Activated naive CD4-positive, alpha-beta T cell treated with anti-CD3 and anti-CD28 coated beads for 36 hours (primary cell): ENCODE measurements at places on chromosomes 1 and 21. TPM values are rescaled to one million over a fixed set of nuclear protein-coding genes. Genes with fewer than 3 reads are reported as not detected.
A peak's percentile ranks its signal among the peaks of the same experiment; 100 is the strongest.

GRCh38 chr1:51421964-51422363 lies 91.6 kb upstream of the TTC39A start:
- peaks cover 6% of the 10 kb centered on the region for H3K4me1 ChIP-seq
- H3K27me3 ChIP-seq = no peaks in the 10 kb centered on the region
- H3K27ac ChIP-seq = peak overlapping the region; percentile 4
- H3K4me3 ChIP-seq = no peak overlapping the region
- no peak for DNase-seq
- peaks cover 26% of the 10 kb centered on the region for H3K36me3 ChIP-seq

- H3K36me3 ChIP-seq = no peaks in the 10 kb centered on the region
- H3K4me3 ChIP-seq = no peak overlapping the region
- no peaks in the 10 kb centered on the region for H3K4me1 ChIP-seq
- H3K27me3 ChIP-seq = peaks cover 20% of the 10 kb centered on the region
- H3K27ac ChIP-seq = no peak overlapping the region
Observed at GRCh38 chr1:14495381-14495780, 103.1 kb upstream of the KAZN start.

The NBPF8 gene
- total RNA-seq = 28.0 TPM

The ANXA9 gene
- total RNA-seq = not detected

The MIXL1 gene
- total RNA-seq = not detected

DNA sequence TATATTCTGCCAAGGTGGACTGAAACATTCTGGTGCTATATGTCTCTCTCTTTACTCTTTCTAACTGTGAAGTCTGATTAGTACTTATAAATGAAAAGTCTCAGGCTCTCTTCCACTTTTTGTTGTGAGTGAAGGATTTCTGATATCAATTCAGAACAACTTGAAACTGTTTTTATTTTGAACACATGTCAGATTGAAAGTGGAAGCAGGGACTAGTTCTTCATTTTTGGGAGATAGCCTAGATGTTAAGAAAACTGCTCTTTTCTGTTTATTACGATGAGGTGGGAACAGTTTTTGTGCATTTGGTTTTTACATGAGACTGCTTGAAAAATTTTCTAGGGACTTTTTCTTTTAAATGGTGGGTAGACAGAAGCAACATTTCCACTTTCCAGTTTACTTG lies 14.5 kb upstream of the GBP3 start:
- H3K27ac ChIP-seq = no peak overlapping the region
- peaks cover 48% of the 10 kb centered on the region for H3K4me1 ChIP-seq
- H3K27me3 ChIP-seq = peaks cover 17% of the 10 kb centered on the region
- H3K4me3 ChIP-seq = no peak overlapping the region

DNA sequence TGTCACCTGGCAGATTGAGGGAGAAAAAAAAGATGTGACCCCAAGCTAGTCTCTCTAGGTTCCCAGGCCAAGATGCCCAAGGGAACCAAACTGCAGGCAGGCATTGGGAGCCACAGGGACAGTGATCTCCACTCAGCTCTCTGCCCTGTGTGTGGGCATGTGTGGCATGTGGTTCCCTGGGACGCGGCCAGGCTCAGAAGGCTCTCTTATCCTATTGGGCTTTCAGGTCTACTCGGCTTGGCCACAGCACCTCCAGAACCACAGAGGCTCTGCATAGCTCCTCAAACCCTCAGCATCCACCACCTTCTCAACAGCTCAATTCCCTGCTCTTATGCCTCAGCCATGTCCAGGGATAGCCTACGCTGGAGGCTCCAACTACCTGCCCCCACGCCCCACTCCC lies 22.0 kb downstream of the IQGAP3 start:
- H3K4me1 ChIP-seq = no peaks in the 10 kb centered on the region
- H3K4me3 ChIP-seq = no peak overlapping the region
- no peaks in the 10 kb centered on the region for H3K27me3 ChIP-seq
- no peak for DNase-seq

The CCDC181 gene
- total RNA-seq = not detected

DNA sequence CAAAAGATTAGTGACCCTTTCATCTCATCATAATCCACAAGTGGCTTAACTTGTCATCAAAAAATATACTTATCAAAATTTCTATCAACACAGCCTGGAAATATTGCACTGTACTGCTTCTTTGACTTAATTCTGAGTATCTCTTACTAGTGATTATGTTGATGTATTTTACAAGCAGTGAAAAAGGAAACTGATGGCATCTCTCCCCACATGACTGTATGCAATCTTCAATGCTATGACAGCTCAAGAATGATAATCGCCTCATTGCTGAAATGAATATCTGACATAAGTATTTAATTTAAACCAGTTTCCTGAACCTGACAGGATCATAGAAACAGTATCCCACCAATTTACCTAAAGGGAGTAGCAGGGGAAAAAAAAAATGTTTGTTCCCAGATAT lies 79.5 kb downstream of the DPYD start:
- H3K27me3 ChIP-seq = no peaks in the 10 kb centered on the region
- H3K36me3 ChIP-seq = peaks cover 4% of the 10 kb centered on the region
- no peak for DNase-seq
- H3K27ac ChIP-seq = no peak overlapping the region
- no peak overlapping the region for H3K4me3 ChIP-seq

GRCh38 chr1:204278958-204279357 lies 65.2 kb upstream of the GOLT1A start:
- H3K27ac ChIP-seq = no peak overlapping the region
- DNase-seq = no peak
- no peaks in the 10 kb centered on the region for H3K36me3 ChIP-seq
- peaks cover 5% of the 10 kb centered on the region for H3K27me3 ChIP-seq

GRCh38 chr1:40595623-40596022 lies 64.2 kb downstream of the ZNF684 start:
- H3K4me1 ChIP-seq = peaks cover 6% of the 10 kb centered on the region
- no peaks in the 10 kb centered on the region for H3K27me3 ChIP-seq
- no peak overlapping the region for H3K4me3 ChIP-seq

DNA sequence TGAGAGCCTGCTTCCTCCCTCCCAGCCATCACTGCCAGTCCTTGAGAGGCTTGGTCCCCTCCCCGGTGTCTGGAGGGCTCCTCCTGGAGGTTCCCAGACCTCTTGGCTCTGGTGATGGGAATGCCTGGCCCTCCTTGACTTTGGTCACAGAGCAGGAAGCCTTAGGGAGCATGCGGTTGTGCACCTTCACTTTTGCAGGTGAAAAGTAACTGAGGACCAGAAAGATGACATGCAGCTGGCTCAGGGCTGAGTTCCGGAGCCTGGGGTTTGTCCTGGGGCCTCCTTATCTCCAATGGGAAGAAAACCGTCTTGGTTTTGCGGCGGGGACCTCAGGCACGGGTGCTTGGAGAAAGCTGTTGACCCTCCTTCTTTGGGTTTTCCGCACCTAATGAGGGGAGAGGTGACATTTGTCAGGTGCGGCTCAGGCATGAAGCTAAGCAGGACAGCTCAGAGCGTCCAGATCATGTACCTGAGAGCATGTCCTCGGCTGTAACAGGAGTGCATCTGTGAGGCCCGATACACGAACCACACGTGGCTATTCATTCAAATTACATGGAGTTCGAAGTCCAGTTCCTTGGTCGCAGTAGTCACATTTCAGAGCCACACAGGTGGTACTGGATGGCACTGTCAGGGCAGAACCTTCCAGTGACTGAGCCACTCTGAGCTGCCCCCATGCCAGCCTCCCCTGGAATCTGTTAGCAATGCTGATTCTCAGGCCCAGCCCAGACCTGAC lies 608 bp upstream of the MX2 start:
- H3K36me3 ChIP-seq = peaks cover 7% of the 10 kb centered on the region
- peak overlapping the region; percentile 80 for H3K4me3 ChIP-seq
- H3K27ac ChIP-seq = peak overlapping the region; percentile 97
- peaks cover 50% of the 10 kb centered on the region for H3K4me1 ChIP-seq
- no peak for DNase-seq

DNA sequence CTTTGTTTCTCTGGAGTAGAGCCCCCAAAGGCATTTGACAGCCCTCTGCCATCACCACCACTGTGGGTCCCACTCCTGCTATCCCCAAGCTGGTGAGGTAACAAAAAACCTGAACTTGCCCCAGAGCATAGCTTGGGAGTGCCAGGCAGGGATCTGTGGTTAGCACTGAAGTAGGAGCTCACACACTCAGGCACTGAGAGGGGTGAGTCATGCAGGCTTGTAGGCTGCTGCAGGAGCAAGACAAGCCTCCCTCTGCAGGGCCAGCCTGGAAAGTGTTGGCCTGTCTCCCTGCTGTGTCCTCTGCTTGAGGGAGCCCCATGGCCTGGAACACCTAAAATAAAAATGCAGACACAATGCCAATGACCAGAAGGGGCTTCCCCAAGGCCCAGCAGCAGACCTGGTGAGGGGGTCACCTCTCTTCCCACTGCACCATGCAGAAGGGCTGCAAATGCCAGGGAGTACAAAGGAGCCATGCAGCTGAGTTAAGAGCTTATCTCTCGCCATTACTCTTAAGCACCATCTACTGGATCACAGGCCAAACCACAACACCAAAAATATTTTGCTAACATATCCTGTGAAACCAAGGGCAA lies 108.9 kb upstream of the POGK start:
- H3K4me3 ChIP-seq = no peak overlapping the region
- no peaks in the 10 kb centered on the region for H3K36me3 ChIP-seq
- H3K4me1 ChIP-seq = no peaks in the 10 kb centered on the region
- no peak for DNase-seq
- no peak overlapping the region for H3K27ac ChIP-seq
- peaks cover 12% of the 10 kb centered on the region for H3K27me3 ChIP-seq

- H3K36me3 ChIP-seq = peaks cover 10% of the 10 kb centered on the region
- peaks cover 41% of the 10 kb centered on the region for H3K4me1 ChIP-seq
- H3K27ac ChIP-seq = peak overlapping the region; percentile 22
- peak; percentile 73 for DNase-seq
- H3K4me3 ChIP-seq = peak overlapping the region; percentile 87
Observed at GRCh38 chr1:212700223-212700891, 717 bp upstream of the BATF3 start.

DNA sequence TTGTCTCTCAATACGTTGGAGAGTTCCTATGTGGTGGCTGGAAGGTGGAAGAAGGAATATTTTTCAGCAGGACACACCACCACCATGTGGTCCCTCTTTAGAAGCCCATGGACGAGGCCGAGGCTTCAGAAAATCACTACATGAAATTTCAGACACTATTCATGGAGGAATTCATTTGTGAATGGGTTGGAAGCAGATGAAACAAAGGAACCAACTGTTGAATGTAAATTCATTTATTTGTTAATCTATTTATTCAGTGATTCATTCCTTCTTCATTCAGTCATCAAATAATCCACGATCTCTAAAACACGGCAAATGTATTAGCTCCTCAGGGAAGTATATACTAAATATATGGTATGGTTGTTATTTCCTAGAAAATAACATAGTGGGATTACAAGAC lies 12.2 kb downstream of the SLC35F3 start:
- H3K27ac ChIP-seq = no peak overlapping the region
- no peak for DNase-seq
- H3K4me1 ChIP-seq = no peaks in the 10 kb centered on the region
- no peaks in the 10 kb centered on the region for H3K36me3 ChIP-seq
- H3K4me3 ChIP-seq = no peak overlapping the region

DNA sequence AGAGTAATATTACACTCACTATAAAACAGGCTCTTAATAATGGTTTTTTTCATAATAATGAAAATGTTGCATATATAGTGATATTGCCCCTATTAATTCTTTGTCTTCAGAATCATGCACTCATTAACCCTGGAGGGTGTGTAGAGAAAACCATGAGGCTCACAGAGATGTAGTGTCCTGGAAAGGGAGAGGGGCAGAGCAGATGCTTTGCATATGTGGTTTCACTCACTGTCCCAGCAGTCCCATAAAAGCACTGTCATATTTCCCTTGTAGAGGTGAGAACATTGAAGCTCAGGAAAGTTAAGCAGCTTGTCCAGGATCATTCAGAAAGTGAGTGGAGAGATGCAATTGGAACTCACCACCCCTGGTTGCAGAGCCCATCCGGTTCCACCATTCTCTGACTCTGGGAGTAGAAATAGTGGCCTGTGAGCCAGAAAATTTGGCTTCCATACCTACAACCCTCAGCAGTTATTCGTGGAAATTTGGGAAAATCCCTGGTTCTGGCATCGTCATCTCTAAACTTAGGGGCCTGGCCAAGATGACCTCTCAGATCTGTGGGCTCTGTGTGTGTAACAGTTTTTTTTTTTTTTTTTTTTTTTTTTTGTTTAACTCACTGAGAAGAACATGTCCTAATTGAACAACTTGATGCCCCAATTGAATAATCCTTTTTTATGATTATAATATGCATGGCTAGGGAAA lies 86.4 kb downstream of the RGL1 start:
- no peak overlapping the region for H3K27ac ChIP-seq
- DNase-seq = no peak
- H3K4me1 ChIP-seq = peaks cover 31% of the 10 kb centered on the region
- H3K36me3 ChIP-seq = no peaks in the 10 kb centered on the region
- no peak overlapping the region for H3K4me3 ChIP-seq

The COL16A1 gene
- 0.47 TPM for total RNA-seq

- H3K27ac ChIP-seq = peak overlapping the region; percentile 13
- no peak for DNase-seq
- H3K27me3 ChIP-seq = no peaks in the 10 kb centered on the region
- H3K36me3 ChIP-seq = peaks cover 45% of the 10 kb centered on the region
- no peak overlapping the region for H3K4me3 ChIP-seq
Observed at GRCh38 chr1:171581226-171581625, 40.8 kb upstream of the MYOCOS start.

GRCh38 chr1:109475261-109475660 lies 8.4 kb upstream of the ATXN7L2 start:
- H3K4me3 ChIP-seq = no peak overlapping the region
- no peaks in the 10 kb centered on the region for H3K36me3 ChIP-seq
- H3K27ac ChIP-seq = no peak overlapping the region
- H3K4me1 ChIP-seq = no peaks in the 10 kb centered on the region
- DNase-seq = no peak

DNA sequence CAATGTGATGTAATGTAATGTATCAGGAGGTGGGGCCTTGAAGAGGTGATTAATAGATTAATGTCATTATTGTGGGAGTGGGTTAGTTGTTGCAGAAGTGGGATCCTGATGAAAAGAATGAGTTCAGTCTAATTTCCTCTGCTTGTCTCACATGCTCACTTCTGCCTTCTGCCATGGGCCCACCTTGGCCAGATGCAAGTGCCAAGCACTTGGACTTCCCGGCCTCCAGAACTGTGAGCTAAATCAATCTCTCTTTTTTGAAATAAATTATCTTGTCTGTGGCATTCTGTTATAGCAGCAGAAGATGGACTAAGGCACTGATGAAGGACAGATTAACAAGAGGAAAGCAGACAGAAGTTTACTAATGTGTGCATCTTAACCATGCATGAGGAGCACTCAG lies 123.9 kb downstream of the ETS2 start:
- H3K27me3 ChIP-seq = peaks cover 7% of the 10 kb centered on the region
- peaks cover 2% of the 10 kb centered on the region for H3K4me1 ChIP-seq
- DNase-seq = no peak
- H3K27ac ChIP-seq = no peak overlapping the region
- H3K36me3 ChIP-seq = no peaks in the 10 kb centered on the region
- no peak overlapping the region for H3K4me3 ChIP-seq

- no peaks in the 10 kb centered on the region for H3K27me3 ChIP-seq
- no peak overlapping the region for H3K4me3 ChIP-seq
- no peaks in the 10 kb centered on the region for H3K4me1 ChIP-seq
Observed at GRCh38 chr1:25174730-25175612, 57.3 kb downstream of the SYF2 start.

- H3K4me1 ChIP-seq = no peaks in the 10 kb centered on the region
- no peak for DNase-seq
- H3K27me3 ChIP-seq = no peaks in the 10 kb centered on the region
- H3K27ac ChIP-seq = no peak overlapping the region
- no peak overlapping the region for H3K4me3 ChIP-seq
- H3K36me3 ChIP-seq = no peaks in the 10 kb centered on the region
Observed at GRCh38 chr1:175095978-175096607, 28.5 kb downstream of the TNN start.

The SYTL1 gene
- 28.5 TPM for total RNA-seq
